ENCODE measurements at places on chromosomes 16 and 17.

- DNase-seq = no peak
These were observed 3.0 kb upstream of the PRSS22 start for GRCh38 chr16:2860826-2861567.

GRCh38 chr16:87050142-87050541, 267.1 kb downstream of the C16orf95 start:
- DNase-seq = no peak

DNA sequence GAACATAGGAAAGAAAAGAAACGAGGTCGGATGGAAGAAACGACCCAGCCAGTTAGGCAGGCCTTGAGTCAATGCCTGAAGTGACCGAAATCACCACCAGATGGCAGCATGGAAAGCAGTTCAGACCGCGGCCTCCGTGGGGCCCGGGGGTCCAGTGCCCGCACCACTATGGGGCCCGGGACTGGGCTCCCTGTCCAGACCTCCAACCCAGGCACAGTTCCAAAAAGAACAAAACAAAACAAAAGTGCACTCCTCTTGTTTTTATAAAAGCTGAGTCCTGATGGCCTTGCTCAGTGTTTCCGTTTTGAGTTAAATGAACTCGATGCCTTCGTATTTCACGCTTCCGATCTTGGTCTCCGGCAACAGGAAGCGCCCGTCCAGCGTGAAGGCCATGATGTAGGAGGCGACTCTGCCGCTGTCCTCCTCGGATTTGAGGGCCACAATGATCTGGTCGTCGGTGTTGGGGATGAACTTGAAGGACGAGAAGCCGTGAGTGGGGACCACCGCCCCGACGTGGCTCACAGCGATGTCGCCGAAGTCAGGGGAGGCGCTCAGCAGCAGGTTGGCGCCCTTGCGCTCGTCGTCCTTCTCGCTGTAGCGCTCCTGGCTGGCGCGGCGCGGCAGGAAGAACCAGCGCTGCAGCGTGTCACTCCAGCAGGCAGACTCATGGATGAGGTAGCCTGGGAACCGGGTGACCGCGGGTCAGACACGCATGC, 13.7 kb upstream of the LGALS3BP start:
- DNase-seq = peak; percentile 85

- no peak for DNase-seq
These were observed 39.9 kb downstream of the MSI2 start for GRCh38 chr17:57296231-57296630.

DNA sequence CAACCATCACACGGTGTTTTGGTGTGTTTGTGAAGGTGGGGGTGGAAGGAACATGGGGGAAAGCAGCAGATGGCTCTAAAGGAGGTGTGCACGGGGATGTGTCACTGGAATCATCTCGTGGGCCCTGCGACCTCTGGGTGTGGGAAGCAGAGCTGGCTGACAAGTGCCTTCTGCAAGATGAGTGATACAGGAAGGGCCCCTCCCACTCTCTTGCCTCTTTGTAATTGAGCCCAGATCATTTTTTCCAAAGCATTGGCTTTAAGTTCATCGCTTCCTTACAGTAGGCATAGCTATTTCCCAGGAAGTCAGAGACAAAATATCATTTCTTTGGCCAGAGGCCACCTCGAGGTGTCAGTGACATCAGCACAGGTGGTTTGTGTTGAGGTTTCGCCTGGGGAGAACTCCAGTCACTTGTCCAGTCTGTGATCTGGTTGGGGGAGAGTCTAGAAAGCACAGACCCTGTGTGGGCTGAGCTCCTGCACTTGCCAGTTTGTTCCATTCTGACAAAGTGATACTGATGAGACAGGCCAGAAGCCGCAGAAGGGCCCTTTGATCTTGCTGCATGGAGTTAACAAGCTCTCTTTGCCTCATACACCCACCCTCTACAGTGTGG, 20.6 kb upstream of the SNTB2 start:
- no peak for DNase-seq

GRCh38 chr17:885971-886571, 93.5 kb downstream of the NXN start:
- DNase-seq = no peak

DNA sequence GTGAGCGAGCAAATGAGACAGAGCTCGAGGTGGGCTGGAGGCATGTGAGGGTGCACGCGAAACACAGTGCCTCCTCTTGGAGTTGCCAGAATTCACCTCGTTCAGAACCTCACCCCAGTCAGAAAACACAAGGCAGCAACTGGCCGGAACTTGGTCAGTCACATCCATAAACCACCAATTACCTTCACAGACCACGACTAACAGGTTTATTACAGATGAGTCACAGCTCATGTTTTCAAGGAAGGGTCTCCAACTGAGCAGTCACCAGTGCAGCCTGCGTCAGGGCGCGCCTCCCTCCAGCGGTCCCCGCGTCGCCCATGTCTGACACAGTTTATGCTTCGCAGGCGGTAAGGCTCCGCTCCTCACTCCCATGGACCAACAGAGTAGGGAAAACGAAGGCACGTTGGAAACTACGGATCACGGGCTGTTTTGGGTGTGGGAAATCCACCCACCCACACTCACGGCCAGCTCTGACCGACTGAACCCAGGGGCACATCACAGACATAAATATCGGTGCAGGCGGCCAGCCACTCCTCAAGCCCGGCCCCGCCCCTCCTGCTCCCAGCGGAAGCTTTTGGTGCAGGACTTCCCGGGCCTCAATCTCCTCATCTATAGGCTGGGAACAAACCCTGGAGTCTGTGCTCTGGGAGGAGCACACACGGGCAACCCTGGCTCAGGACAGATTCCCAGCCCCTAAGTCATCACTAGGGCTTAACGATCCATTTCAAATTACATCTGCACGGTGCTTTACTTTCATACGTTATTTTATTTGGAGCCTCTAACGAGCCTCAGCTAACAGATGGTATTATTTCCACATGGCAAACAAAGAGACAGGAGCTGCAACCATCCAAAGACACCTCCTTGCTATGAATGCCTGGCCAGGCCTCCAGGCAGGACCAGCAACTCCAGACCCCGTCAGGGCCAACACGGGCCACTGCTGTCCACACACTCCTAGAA, 126.3 kb downstream of the ZNF778 start:
- peak; percentile 53 for DNase-seq

DNA sequence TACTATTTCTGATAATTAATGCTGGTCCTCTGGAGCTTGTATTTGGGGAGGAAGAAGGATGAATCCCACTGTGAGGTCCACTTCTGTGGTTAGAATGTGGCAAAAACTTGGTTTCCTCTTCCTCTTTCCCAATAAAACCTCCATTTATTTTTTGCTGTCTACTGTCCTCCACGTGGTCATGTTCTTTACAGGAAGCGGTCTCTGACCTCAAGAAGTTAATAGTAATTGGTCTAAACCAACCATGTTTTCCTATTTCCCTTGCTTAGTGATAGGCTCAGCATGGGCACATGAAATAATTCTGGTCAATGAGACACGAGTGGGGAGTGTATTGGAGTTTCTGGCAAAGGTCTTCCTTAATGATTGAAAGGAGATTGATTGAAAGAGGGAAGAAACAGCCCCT, 33.9 kb downstream of the CHP2 start:
- DNase-seq = no peak

GRCh38 chr16:65153365-65154105, 31.7 kb upstream of the CDH11 start:
- DNase-seq = no peak

GRCh38 chr17:20927308-20927977, 115.4 kb downstream of the USP22 start:
- no peak for DNase-seq

DNA sequence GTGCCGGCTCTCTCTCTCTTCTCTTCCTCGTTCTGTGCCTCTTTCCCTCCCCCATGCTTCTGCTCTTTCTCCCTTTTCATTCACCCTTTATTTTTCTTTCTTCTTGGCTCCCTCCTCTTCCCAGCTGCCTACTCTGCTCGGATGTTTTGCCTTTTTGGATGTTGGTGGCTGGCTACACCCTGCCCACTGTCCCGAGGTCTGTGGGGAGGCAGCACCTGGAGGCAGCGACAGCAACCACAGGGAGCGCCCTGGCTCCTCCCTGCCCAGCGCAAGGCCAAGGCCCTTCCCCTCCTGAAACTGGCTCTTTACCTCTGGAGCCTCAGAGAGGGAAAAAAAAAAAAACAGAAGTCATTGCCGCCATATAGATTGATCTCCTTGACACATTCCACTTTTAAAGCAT, 20.0 kb downstream of the CLUAP1 start:
- DNase-seq = no peak

GRCh38 chr17:80220054-80220735, at the start of the genes SGSH and SLC26A11:
Gene SGSH (minus strand): TSS chr17:80220333. CDS start chr17:80220313, 20 bp downstream.
Gene SLC26A11 (plus strand): TSS chr17:80220427. CDS start chr17:80221561, 1,134 bp downstream.
- peak; percentile 97 for DNase-seq

- no peak for DNase-seq
These were observed 68.7 kb downstream of the IRX6 start for GRCh38 chr16:55392701-55393100.

GRCh38 chr16:87017371-87018012, 299.7 kb downstream of the C16orf95 start:
- DNase-seq = no peak

- DNase-seq = no peak
These were observed 10.0 kb upstream of the B4GALNT2 start for GRCh38 chr17:49122566-49122965.
